ENCODE measurements at places on chromosomes 1 and 21.

DNA sequence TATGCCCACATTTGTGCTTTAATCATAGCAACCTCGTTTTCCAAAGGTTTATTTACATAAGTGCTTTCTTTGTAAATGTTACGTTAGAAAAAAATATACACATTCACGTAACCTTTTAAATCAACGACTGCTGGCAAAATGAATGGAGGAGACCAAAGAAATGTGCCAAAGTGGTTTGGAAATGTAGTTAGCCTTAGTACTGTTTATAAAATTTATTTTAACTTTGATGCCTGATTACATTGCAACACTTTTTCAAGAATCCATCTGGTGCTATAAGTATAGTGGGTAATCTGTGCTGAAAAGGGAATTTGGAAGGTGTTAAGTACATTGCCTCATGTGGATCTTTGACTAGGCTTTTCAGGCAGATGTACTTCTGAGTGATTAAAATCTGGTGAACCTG, 108.9 kb downstream of the IFI44 start:
- DNase-seq, result no peak

- DNase-seq, result no peak
These were observed 405.6 kb downstream of the PTPRU start for GRCh38 chr1:29641921-29642320.

DNA sequence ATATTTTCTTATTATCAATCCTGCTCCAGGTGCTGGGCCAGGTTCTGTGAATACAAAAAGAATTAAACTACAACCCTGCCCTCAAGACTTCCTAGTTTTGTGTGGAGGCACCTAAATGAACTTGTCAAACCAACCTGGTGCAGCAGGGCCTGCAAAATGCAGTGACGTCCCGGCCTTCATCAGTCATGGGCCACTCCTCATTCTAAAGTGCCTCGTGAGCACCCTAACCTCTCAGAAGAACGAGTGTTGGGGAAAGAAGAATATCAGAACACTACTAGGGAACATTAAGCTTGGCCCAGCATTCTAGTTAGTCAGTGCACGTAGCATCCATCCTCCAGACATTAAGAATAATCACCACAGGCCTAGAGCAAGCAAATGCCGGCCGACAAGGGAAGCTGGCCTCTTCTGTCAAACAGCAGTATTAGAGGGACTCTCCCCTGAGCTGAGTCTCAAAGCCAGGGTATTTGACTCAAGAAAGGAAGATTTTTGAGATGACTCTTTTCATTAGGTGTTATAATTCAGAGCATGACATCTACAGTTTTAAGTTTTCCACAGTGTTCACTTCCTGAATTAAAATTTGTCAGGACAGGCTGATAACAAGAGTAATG, 137.9 kb downstream of the SLC45A1 start:
- no peak for DNase-seq

DNA sequence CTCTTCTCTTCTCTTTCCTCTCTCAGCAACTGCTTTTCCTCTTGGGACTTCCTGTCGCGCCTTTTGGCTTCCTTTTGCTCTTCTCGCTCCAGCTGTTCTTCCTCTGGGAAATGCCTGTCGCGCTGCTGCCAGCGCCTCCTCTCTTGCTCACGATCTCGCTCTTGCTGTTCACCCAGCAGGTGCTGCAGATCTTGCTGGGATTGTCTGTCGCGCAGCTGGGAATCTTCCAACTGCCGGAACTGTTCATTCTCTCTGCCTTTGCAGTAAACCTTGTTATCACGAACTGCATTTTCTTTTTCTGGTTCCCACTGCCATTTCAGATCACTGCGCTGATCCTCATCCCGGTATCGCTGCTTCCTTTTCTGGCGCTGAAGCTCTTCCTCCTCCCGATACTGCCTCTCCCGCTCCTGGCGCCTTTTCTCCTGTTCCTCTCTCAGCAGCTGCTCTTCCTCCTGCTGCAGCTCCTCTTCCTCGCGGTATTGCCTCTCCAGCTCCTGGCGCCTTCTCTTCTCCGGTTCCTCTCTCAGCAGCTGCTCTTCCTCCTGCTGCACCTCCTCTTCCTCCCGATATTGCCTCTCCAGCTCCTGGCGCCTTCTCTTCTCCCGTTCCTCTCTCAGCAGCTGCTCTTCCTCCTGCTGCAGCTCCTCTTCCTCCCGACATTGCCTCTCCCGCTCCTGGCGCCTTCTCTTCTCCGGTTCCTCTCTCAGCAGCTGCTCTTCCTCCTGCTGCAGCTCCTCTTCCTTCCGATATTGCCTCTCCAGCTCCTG, 5.8 kb downstream of the TCHH start:
- no peak for DNase-seq

DNA sequence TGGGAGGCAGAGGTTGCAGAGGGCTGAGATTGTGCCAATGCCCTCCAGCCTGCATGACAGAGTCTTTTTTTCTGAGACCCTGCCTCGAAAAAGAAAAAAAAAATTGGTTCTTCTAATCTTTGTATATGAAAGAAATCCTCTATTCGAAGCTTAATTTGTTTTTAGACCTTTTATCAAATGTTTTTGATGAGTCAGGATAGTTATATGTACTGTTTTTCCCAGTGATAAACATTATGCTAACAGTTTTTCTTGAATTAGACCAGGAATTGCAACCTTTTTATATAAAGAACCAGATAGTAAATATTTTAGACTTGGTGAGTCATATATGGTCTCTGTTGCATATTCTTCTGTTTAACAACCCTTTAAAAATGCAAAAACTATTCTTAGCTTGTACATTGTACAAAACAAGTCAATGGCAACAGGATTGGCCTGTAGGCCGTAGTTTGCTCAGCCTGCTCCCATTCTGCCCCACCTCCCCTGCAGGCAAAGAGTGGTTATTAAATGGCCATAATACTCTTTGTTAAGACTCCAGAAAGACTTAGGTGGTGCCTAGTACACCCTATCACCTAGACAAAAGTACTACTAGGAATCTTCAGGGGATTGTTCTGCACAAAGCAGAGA, 45.2 kb downstream of the LYST start:
- no peak for DNase-seq

DNA sequence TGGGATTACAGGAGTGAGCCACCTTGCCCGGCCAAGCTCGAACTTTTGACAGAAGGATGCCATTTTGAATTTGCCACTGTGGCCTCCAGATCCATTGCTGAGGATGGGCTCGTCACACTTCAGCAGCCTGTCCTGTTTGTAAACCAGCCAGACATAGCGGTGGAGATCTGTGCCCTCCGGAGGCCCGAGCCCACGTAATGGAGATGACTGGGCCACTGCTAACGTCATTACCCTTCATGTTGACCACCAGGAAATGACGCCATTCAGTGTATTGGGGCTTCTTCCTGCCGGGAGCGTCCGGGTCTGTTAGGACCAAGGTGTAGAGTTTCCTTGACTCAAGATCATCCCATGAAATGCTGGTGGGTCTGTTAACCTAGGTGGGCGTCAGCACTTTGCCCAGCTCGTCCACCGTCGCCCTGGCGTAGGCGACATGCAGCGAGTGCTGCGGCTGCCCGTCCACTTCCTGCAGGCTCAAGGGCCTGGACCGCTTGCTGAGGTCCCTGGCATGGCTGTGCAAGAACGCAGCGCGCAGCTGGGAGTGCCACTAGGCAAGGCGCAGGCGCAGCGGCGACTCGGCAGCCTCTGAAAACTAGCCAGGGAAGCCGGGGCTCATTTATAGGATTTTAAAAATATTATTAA, 40.8 kb downstream of the PTPRC start:
- DNase-seq, result peak; percentile 21

DNA sequence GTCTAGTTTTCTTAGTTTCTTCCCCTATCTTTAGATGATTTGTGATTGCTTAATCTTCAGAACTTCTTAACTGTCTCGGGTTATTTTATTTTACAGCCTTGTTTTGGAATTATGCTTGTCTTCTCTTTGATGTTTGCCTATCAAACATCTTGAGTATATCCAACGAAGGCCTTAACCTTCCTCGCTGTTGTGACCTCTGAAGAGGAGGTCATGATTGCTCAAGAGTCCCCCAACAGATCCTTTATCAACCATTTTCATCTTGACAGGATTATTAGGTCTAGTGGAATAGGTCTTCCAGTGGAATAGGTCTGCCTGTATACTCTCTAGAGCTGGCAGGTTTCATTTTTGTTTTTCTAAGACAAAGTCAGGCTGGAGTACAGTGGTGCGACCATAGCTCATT, 45.7 kb downstream of the UBE4B start:
- no peak for DNase-seq

DNA sequence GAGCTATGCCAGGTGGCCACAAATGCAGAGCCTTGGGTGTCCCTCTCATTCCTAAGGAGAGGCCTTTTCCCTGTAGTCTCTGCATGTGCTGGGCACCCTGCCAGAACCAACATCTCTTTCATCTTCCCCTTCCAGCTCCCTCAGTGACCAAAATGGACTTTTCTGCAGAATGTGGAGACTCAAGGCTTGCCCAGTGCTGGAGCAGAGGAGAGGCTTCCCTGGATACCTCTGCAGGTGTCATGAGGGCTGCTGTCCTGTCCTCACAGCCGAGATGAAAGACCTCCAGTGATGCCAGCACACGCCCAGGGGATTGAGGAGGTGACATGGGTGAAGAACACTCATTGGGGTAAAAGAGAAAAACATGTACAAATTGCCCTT, 347.0 kb upstream of the AJAP1 start:
- no peak for DNase-seq

DNA sequence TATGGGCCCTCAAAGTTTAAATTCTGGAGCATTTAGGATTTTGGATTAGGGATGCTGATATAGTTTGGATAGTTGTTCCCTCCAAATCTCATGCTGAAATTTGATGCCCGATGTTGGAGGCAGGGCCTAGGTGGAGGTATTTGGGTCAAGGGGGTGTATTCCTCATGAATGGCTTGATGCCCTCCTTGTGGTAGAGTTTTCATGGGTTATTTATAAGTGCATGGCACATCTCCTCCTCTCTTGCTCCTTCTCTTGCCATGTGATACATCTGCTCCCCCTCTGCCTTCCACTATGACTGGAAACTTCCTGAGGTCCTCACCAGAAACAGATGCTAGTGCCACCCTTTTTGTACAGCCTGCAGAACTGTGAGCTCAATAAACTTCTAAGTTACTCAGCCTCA, 17.5 kb upstream of the NKAIN1 start:
- DNase-seq, result no peak

DNA sequence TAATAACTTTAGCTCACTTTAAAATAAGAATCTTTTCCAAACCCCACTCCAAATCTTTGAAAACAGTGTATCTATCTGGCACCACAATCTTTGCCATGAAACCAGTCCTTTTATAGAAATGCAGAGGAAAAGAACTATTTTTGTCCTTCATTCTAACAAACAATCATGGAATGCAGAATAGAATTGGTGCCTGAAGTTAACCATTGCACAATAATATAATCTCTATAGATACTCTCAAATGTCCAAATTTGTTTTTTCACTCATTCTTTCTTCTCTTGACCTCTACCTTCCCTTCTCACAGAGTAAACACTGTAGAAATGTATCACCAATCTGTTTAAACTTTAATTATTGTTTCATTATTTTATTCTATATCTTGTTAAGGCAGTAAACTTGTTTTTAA, 34.8 kb downstream of the TTLL7 start:
- no peak for DNase-seq

- DNase-seq, result no peak
These were observed 14.1 kb downstream of the BCAN start for GRCh38 chr1:156655904-156656516.

DNA sequence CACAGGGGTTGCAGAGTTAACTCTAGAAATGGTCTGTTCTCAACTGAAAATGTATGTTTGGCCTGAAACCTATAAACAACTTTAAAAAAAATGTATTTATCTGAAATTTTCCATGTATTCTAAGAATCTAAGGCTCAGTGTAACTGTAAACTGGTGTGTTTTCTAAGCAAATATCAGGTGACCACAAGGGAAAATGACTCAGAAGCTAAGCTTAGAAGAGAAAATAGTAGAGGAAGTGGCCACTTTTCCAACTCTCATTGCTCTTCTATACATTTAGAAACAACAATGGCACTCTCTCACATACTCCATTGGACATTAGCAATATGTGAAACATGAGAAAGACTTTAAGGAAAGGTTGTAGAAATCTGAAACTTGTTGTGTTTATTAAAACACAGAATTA, 7.5 kb downstream of the TNFSF18 start:
- no peak for DNase-seq

DNA sequence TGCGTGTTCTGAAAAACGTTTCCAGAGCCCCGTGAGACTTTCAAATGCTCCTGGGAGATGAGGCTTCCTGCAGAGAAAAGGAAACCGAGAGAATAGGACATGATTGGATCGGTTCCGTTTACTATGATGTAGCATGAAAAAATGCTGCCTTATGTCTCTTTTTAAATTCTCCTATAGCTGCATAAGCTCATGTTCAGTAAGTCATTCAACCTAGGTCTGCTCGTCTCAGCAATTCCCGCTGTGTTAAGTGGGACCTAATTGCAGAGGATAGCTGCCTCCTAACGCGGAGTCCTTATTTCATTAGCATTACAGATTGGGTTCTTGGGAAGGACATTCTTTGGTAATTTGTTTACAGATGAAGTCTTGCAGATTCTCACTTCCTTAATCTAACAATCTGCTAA, 165.3 kb downstream of the GALNT2 start:
- no peak for DNase-seq

DNA sequence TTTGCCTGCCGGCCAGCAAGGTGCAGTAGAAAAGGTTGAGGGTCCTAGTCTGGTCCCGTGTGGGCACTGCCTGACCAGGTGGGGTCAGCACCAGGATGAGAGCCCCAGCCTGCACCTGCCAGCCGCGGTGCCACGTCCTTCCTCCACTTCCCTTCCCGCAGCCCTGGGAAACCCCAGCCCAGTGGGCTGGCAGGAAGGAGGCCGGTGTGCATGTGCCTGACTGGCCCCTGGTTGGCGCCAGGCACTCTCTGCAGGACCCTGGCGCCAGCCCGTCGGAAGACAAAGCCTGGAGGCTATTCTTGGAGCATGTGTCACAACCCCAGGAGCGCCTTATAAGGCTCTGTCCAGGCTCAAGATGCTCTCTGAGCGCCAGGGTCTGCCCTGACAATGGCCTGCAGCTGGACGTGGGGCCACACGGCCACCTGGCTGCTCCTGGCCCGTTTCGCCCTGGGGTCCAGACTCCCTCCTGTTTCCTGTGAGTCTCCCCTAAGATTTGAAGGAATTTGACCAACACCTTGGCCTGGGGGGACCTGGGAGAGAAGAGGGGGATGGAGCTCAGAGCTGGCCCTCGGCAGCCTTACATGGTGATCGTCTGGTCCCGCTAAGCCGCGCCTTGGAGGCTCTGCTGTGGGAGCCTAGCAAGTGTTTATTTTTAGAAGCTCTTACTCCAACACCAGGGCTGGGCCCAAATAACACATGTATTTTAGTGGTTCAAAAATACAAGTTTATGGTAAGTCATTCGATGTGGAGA, 31.9 kb upstream of the POFUT2 start:
- no peak for DNase-seq

DNA sequence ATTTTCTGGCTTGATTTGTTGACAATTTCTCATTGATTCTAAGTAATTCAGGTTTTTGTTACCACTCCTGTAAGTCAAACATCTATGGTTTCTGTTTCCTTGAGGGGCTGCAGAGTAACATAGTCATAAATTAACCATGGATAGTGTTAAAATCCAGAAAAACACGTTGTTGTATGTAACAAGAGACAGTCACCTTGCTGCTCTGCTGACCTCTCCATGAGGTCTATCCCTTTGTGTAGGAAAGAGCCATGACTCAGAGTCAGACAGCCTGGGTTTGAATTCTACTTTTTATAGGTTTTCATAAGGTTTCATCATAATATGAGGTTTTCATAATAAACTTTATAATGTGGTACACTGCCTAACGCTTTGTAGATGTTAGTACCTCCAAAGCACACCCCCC, 27.6 kb upstream of the NBL1 start:
- DNase-seq, result no peak

- DNase-seq, result no peak
These were observed 898.8 kb upstream of the NEGR1 start for GRCh38 chr1:73181190-73181540.

- DNase-seq, result no peak
These were observed 106.8 kb downstream of the AK5 start for GRCh38 chr1:77388661-77389060.
